Heart right ventricle (tissue), 16 donors: ENCODE measurements at places on chromosomes 6 and 20. TPM values are rescaled to one million over a fixed set of nuclear protein-coding genes. Genes with fewer than 3 reads are reported as not detected.

DNA sequence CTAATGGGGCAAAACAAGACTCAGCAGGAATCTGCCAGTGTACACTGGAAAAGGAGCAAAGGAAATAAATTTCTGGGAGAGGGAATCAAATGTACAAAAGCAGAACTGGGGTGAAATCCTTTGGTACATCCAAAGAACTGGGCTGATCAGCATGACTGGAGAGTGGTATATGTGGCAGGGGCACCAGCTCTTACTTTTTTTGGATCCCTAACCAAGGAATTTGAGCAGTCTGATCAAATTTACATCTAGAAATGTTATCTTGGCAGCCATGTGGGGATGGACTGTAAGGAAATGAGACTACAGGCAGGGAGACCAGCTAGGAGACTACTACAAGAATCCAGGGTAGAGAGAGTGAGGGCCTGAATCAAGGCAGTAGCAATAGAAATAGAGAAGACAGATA lies 1.2 kb upstream of the ZSCAN31 start:
- DNase-seq = no peak
- H3K36me3 ChIP-seq = no peaks in the 10 kb centered on the region
- peak overlapping the region; percentile 91 for H3K27ac ChIP-seq
- H3K4me3 ChIP-seq = peak overlapping the region; percentile 61

Gene HLA-F
- total RNA-seq = 24.0 TPM

Gene KLC4
- total RNA-seq = 34.2 TPM

GRCh38 chr6:6714118-6714897 lies 125.8 kb downstream of the LY86 start:
- no peak overlapping the region for H3K4me3 ChIP-seq
- no peaks in the 10 kb centered on the region for H3K36me3 ChIP-seq
- no peaks in the 10 kb centered on the region for H3K27me3 ChIP-seq
- H3K27ac ChIP-seq = no peak overlapping the region

DNA sequence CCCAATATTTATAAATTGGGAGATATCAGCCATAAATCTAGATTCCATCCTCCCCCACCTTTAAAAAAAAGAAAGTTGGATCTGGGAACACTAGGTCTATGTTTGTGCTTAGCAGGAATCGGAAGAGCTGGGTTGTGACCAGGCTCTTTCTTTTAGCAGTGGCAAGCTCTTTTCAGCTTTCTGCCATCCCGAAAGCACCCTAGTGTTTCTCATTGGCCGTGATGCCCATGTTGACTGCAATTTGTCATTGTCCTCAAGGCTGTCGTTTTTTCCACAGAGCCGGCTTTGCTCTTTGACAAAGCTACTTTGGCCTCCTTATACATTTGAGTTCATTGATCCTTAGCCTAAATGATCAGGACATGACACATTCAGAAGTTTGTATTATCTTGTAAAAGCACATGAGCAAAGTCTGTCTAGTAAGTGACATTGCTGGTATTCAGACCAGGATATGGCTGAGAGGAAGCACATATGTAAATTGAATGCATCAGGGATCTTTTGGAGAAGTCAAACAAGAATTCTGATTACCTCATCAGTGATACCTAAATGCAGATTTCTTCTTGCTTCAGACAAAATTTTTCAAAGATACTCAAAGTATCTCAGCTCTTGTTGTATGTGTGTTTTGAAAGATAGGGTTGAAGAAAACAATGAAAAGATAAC lies 50.1 kb downstream of the CARMIL1 start:
- DNase-seq = no peak
- H3K4me3 ChIP-seq = no peak overlapping the region
- H3K36me3 ChIP-seq = no peaks in the 10 kb centered on the region
- no peak overlapping the region for H3K27ac ChIP-seq
- H3K4me1 ChIP-seq = peaks cover 6% of the 10 kb centered on the region

Gene SPEF1
- total RNA-seq = 0.47 TPM

- no peak overlapping the region for H3K4me3 ChIP-seq
- peaks cover 10% of the 10 kb centered on the region for H3K4me1 ChIP-seq
- DNase-seq = peak; percentile 22
- no peaks in the 10 kb centered on the region for H3K36me3 ChIP-seq
- no peaks in the 10 kb centered on the region for H3K27me3 ChIP-seq
- no peak overlapping the region for H3K27ac ChIP-seq
Observed at GRCh38 chr6:5302995-5303622, 41.8 kb downstream of the FARS2 start.

DNA sequence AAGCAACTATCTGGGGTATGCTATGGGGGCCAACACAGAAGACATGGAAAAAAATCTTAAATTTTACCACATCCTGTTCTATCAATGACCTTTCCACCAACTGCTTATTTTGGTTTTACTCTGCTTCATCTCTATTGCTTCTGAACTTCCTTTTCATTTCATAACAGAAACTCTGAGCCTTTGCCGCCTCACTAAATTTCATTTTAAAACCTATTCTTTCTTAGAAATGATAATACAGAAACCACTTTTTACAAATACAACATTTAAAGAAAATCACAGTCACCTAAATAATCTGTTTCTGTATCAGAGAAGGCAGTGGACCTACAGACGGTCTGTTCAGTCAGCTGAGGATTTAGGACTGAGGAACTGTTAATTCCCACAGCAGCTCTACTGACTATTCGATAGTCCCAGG lies 117.5 kb downstream of the KCNQ5 start:
- no peak overlapping the region for H3K27ac ChIP-seq
- H3K4me3 ChIP-seq = no peak overlapping the region
- DNase-seq = no peak

Gene IRF4
- total RNA-seq = 0.08 TPM

- no peak for DNase-seq
- no peaks in the 10 kb centered on the region for H3K4me1 ChIP-seq
- no peak overlapping the region for H3K4me3 ChIP-seq
- no peaks in the 10 kb centered on the region for H3K27me3 ChIP-seq
- no peaks in the 10 kb centered on the region for H3K36me3 ChIP-seq
- no peak overlapping the region for H3K27ac ChIP-seq
Observed at GRCh38 chr20:45450097-45450818, 19.3 kb upstream of the WFDC2 start.

Gene IL22RA2
- not detected for total RNA-seq

- no peak for DNase-seq
- H3K4me3 ChIP-seq = peak overlapping the region; percentile 94
Observed at GRCh38 chr6:137868721-137869548, 1.9 kb downstream of the TNFAIP3 start.

DNA sequence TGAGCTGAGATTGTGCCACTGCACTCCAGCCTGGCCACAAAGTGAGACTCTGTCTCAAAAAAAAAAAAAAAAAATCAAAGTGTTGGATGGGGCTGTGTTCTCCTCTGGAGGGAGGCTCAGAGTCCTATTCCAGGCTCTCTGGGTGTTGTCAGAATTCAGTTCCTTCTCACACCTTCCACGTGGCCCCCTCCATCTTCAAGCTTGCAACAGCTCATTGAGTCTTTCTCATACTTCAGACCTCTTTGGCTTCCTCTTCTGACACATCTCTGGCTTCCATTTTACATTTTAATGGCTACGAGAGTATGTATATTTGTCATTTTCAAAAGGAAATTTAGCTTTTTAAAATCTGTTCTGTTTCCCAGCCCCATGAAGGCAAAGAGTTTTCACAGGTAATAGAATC lies 85.8 kb downstream of the RNF144B start:
- H3K27ac ChIP-seq = no peak overlapping the region
- no peaks in the 10 kb centered on the region for H3K27me3 ChIP-seq
- no peaks in the 10 kb centered on the region for H3K36me3 ChIP-seq
- peaks cover 16% of the 10 kb centered on the region for H3K4me1 ChIP-seq
- no peak for DNase-seq

DNA sequence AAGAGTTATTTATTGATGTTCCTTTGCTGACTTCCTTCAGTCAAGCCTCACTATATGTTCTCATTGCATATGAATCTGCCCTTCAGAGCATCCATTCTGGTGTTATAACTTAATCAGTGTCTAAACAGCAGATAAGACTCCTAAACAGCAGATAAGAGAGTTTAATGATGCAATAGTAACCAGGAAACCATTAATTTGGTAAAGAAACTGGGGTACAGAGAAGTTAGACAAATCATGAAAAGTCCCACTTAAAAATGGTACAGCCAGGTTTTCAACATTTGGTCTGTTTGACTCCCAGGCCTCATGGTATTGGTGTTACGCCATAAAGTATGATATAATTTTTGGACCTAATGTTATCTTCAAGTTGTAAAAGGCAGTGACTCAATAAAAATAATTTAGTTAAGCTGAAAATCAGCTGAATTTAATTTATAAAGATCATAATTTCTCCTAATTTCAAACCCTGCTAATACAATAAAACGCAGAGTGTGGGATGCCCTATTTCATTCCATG lies 127.4 kb upstream of the DST start:
- no peaks in the 10 kb centered on the region for H3K27me3 ChIP-seq
- no peaks in the 10 kb centered on the region for H3K36me3 ChIP-seq
- H3K4me3 ChIP-seq = no peak overlapping the region
- no peak for DNase-seq
- peaks cover 44% of the 10 kb centered on the region for H3K4me1 ChIP-seq

DNA sequence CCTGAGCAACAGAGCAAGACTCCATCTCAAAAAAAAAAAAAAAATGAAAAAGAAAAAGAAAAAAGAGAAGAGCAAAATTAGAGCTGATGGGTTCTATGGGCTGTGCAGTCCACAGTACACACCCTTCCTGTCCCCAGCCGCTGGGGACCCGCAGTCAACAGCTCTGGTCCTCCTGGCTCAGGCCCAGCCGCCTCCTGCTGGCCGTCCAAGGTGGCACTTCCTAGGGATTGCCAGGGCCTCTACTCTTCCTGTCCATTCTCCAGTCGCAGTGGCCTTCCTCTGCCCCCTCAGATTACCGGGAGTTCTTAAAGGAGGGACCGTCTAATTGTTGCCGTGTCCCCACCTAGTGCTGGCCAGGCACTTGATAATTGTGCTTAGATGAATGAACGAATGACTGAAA lies 41.7 kb downstream of the TMEM242 start:
- no peaks in the 10 kb centered on the region for H3K27me3 ChIP-seq
- no peak overlapping the region for H3K27ac ChIP-seq
- H3K36me3 ChIP-seq = no peaks in the 10 kb centered on the region
- no peak overlapping the region for H3K4me3 ChIP-seq
- DNase-seq = peak; percentile 32

GRCh38 chr6:5389086-5389745 lies 127.9 kb downstream of the FARS2 start:
- no peak for DNase-seq
- H3K27ac ChIP-seq = no peak overlapping the region
- H3K36me3 ChIP-seq = no peaks in the 10 kb centered on the region
- H3K4me3 ChIP-seq = no peak overlapping the region
- H3K4me1 ChIP-seq = no peaks in the 10 kb centered on the region
